ENCODE measurements at places on chromosomes 3 and 15.

GRCh38 chr3:36631549-36631948 lies 132.8 kb downstream of the DCLK3 start:
- DNase-seq: no peak

DNA sequence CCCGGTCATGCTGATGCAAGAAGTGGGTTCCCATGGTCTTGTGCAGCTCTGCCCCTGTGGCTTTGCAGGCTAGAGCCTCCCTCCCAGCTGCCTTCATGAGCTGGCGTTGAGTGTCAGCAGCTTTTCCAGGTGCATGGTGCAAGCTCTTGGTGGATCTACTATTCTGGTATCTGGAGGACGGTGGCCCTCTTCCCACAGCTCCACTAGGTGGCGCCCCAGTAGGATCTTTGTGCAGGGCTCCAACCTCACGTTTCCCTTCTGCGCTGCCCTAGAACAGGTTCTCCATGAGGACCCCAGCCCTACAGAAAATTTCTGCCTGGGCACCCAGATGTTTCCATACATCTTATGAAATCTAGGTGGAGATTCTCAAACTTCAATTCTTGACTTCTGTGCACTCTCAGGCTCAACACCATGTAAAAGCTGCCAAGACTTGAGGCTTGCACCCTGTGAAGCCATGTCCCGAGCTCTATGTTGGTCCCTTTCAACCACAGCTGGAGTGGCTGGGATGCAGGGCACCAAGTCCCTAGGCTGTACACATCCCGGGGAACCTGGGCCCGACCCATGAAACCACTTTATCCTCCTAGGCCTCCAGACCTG lies 238.4 kb upstream of the MDFIC2 start:
- DNase-seq: no peak

DNA sequence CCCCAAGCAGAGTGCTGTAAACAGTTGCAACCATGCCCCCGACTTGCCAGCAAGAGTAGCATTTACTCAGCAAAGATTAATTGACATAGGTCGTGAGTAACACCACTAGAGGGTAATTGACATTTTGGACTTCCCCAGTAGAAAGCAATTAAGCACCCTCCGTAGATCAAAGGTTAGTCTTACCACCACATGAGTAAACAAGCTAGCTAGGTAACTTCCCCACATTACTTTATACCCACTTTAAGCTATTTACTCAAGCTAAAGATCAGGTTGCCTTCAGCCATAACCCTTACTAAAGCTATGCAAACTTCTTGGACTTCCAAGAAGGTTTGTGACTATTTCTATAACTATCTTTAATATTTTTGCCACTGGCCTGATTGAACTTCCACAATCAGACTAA lies 1072.7 kb downstream of the OTOL1 start:
- DNase-seq: no peak

DNA sequence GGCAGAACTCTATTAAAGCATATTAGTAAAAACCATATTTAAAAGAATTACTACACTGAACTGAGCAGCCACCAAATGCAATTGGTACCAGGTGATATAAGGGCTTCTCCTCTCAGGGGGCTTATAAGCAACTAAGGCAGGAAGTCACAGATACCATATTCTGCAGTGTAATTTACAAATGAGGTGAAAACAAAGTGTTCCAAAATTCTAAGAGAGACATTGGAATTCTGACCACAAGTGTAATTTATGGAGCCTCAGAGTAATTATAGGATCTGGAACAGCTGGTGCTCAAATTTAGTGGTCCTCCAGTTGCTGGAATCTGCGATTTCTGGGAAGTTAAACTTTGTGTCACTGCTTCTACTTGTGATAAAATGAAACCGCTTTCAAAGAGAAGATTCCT lies 3.1 kb upstream of the NR1I2 start:
- no peak for DNase-seq

- DNase-seq: no peak
Observed at GRCh38 chr3:116102037-116102436, 343.2 kb downstream of the LSAMP start.

DNA sequence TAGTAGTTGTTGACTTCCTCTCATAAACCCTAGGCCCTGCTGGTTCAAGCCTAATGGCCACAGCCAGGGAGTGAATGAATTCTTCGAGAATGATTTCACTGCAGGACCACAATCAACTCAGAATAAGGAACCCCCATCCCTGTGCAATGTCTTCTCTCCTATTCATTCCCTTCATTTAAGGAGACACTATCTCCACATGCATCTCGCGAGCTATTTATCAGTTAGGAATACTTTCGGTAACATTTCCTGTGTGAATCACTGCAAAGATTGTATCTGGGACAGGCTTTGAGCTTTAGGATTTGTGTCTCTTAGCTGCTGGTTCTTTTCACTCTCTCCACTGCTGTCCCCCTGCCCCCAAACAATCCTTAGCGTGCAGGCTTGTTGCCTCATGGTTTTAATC lies 94.4 kb downstream of the MYLK start:
- no peak for DNase-seq

All from keratinocyte (primary cell).